ENCODE measurements at places on chromosomes 3 and 15.

- DNase-seq: no peak
Measured at GRCh38 chr3:31322460-31322859, 210.3 kb upstream of the STT3B start.

- DNase-seq: no peak
Measured at GRCh38 chr15:101028772-101029438, 109.7 kb downstream of the LRRK1 start.

DNA sequence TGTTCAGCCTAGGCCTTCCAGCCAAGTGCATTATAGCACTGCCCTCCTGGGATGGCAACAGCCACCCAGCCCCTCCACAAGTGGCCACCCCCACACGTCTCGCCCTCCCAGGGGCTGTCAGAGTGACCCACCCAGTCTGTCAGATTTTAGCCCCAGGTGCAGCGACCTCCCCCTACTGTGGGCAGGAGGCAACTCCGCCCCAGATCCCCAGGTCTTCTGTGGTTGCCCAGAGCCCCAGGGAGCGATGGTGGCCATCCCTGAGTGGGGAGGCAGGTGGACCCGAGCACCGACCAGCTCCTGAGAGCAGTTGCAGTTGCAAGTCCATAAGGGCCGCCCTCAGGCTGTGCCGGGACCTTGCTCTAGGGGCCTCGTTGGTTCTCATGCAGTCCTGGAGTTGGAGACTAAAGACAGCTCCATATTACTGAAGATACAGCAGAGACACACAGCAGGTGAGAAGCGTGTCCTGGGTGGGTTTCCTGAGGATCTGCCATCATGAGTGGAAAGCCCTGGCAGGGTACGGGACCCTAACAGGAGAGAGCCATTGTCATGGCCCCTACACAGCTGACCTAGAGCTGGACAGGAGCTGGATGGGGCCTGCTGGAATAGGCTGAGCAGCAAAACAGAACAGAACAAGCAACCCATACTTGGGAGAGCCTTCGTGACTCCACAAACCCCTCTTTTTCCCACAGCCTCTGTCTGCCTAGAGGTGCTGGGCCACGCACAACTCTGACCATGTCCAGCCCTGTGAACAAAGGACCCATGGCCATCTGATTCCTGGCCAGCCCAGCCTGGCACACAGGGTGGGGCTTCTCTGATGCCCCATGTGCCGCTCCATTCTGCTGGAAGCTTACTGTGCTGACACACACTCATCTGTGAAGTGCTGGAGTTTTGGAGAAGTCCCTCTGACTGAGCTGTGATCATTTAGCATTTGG is 110.3 kb upstream of the ALDH1A3 start:
- no peak for DNase-seq

DNA sequence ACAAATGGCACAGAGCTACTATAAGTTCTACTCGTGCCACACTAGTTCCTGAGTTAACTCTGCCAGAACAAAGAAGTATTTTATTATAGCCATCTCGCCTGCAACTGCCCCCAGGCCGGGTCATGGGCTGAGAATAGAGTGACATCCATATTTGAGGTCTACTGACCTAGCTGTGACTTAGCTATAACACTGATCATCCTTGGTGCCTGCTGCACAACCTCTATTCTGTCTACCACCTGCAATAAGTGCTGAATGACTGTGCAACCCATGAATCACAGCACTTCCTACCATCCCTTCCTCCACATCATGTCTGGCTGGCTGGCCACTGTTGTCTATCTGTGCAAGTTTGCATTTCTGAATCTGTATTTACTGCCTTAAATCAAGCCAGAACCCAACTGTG is 506.5 kb upstream of the TBL1XR1 start:
- DNase-seq: no peak

DNA sequence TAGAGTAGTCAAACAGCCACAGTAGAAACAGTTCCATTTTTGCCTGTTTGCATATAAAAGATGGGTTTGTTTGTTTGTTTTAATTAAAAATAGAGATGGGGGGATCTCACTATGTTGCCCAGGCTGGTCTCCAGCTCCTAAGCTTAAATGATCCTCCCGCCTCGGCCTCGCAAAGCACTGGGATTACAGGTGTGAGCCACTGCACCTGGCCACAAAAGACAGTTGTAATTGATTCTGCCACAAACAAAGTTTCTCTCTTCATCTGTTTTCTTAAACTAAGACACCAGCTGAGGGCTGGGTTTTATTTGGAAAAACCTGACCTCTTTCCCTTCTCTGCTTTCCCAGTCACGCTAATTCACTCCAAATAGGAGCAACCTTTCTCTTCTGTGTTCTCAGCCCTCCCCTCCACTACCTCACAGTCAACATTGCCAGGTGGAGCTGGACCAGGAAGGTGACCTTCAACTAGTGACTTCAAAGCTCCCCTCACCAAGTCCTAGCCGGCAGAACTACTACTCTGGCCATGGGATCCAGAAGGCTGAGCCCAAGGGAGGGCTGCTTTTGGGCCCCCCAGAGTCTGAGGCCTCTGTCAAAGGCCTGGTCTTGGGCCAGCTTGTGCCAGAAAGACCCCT is 1.5 kb upstream of the IDH2 start:
- no peak for DNase-seq

GRCh38 chr15:91849749-91850161 is 3.8 kb upstream of the SLCO3A1 start:
- DNase-seq: no peak

- DNase-seq: no peak
Measured at GRCh38 chr3:64056606-64057180, 33.4 kb upstream of the PSMD6 start.

DNA sequence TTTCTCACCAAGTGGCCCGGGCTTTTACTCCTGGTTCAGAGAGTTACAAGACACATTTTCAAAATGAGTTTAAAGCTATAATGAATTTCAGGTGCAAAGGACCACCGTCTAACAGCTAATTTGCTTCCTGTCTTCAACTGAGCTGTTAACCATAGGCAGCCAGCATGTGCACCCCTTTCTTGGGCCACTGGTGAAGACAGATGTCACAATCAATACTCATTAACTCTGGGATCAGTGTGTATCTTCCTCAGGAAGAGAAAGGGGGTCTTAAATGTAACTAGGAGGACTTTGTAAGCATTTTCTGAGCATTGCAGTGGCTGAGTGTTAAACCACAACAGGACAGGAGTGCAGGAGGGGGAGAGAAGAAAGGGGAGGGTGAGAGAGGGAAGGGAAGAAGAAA is 750.7 kb upstream of the CFAP20DC start:
- DNase-seq: no peak

DNA sequence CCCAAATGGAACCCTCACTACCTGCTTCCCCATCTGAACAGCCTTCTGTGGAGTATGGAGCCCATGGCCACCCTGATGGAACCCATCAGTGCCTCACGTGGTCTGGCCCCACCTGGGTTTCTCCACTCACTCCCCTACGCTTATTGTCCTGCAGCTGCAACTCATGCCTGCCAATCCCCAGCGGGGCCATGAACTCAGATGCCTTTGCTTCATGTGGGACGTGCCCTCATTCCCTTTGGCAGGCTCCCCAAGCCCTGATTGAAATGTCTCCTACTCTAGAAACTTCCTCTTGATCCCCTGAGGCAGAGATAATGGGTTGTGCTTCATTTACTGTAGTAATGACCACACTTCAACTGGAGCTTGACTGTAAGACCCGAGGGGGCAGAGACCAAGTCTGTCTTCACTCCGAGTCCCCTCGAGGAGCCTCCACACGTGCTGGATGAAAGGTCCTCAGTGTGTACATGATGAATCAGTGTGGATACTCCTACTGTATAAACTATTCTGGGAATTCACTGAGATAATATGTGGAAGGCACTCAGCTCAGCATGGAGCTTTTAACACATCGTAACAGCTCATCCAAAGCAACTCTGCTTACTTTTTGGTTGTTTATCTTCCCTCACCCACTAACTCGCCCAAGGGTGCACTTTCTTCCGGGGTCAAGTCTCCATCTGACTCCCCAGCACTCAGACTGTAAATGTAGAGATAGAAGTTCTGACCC is 232.8 kb upstream of the BHLHE40 start:
- no peak for DNase-seq

GRCh38 chr3:135860761-135861160 is 104.8 kb upstream of the PPP2R3A start:
- DNase-seq: no peak

- DNase-seq: no peak
Measured at GRCh38 chr3:46979958-46980497, 562 bp downstream of the NBEAL2 start.

- no peak for DNase-seq
Measured at GRCh38 chr3:37504583-37505357, 330.4 kb upstream of the LRRFIP2 start.

- no peak for DNase-seq
Measured at GRCh38 chr15:58501006-58501405, 69.2 kb downstream of the LIPC start.

DNA sequence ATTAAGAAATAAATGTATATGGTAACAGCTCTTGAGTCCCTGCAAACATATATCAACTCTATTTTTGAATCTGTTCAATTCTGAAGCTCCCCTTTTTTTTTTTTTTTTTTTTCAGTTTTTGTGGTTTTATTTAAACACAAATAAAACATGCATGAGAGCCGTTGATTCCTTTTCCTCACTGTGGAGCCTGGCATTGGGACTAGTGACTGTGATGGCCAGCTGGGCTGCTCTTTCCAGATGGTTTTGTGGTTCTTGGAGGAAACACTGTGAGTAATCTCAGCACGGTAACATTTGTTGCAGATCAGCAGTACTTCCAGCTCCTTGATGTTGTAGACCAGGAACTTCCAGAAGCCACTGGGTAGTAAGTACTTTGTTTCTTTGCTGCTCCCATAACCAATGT is 15.9 kb downstream of the EMC7 start:
- no peak for DNase-seq

- no peak for DNase-seq
Measured at GRCh38 chr3:46935168-46935858, 41.2 kb downstream of the CCDC12 start.

DNA sequence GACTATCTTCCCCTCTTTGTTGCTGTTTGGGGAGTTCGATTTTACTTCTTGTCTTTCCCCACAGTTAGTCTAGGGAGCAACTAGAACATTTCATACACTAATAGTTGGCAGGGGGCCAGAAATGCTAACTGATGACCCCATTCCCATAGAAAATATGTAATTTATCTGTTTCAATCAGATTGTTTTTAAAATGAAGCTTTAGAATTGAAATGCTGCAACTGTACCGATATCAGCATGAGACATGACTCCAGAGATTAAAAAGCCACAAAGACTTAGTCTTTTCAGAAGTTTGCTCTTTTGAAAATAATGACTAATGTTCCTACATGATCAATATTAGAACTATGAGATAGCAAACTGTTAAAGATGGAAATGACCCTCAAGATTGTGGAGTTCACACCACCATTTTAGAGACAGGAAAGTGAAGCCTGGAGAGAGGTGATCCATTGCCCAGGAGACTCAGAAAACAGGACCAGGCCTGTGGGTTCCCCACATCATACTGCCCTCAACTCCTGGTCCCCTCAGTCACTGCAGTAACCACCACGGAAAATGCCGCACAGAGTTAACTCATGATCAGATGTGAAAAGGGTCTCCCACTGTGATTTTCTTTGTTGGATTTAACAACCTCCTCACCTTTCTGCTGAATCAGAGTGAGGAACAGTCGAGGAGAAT is 130.3 kb downstream of the CHDH start:
- DNase-seq: no peak

DNA sequence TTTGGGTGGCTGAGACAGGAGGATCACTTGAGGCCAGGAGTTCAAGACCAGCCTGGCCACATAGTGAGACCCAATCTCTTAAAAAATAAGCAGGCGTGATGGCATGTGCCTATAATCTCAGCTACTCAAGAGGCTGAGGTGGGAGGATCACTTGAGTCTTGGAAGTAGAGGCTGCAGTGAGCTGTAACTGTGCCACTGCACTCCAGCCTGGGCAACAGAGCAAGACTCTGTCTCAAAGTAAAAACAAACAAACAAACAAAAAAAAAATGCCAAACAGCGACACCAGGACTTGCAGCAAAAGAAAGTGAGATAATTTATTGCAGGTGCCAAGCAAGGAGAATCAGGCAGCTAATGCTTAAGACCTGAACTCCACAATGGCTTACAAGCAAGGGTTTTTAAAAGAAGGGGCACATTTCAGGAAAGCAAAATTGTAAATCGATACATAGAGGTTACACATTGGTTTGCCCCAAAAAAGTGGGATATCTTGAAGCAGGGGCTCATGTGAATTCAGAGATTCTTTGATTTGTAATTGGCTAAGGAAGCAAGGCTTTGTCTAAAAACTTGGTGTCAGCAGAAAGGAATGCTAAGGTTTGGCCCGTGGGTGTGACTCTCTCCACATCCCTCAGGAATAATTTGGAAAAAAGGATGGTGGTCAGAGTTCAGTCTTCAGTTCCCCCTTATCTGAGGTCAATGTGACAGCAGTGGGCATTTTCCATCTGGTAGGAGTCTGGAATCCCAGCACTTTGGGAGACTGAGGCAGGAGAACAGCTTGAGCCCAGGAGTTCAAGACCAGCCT is 5.2 kb upstream of the MPI start:
- no peak for DNase-seq

DNA sequence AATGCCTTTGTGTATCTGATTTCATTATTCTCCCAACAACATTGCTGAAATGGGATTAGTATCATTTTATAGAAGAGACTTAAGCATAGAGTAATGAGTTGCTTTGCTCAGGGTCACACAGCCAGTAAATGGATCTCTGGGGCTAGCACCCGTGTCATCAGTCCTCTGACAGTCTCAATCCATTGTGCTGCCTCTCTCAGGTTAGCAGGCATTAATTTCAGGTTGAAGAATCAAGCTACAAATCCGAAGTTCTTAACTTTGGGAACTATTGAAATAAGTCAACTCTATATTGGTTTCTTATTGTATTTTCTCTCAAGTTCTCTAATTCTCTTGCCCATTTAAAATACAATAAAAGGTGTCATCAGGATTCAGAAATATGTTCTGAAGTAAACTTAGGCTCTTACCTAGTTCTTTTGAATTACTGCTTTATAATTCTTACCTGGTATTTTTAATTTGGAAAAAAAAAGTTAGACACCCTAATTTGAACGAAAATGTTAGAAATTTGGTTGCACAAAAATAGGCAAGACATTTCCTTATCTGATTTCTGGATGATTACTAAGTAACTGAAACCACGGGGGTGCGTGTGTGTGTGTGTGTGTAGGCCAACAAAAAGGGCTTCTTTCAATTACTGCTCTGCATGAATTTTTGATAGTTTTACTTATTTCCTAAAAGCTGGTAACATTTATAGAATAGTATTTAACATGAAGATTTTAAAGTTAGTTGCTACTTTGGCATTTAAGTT is 189.8 kb downstream of the MBNL1 start:
- DNase-seq: no peak

DNA sequence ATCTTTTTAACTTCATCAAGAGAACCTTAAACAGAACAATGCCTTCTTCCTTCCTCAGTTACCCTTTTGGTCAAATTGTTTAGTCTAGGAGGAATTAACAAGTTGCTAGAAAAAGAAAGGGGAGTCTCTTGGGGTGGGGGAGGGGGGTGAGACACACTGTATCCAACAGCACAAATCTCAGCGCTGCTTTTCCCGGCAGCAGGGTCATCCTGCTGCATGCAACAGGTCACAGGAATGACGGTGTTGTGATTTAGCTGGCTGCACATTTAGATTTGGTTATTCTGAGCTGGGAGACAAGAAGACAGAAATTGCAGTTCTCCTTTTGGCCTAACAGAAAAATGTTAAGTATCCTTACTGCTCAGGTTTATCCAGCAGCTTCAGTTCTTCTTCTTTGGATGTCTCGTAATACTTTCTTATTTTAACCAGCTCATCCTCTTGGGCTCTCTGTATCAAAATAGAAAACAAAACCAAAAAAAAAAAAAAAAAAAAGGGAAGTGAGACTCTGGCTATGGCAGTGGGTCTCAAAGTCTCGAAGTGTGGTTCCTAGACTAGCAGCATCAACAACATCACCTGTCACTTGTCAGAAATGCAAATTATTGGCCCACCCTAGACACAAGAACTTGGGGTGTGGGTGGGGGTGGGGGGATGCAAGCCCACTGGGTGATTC is 190.5 kb downstream of the GREM1 start:
- DNase-seq: peak; percentile 15

- DNase-seq: no peak
Measured at GRCh38 chr15:31478702-31479221, 152.1 kb downstream of the KLF13 start.
